ENCODE measurements at places on chromosomes 7 and 10.

- no peak for DNase-seq
Measured at GRCh38 chr7:129012641-129013040, 42.3 kb downstream of the TNPO3 start.

- DNase-seq: no peak
Measured at GRCh38 chr7:157238087-157238486, 98.7 kb upstream of the DNAJB6 start.

GRCh38 chr7:51802718-51803117 lies 486.1 kb upstream of the COBL start:
- no peak for DNase-seq

GRCh38 chr10:16891375-16892313 lies 74.4 kb upstream of the RSU1 start:
- no peak for DNase-seq
